NCI-H1436 (cell line): ENCODE measurements at places on chromosomes 11 and 22.

DNA sequence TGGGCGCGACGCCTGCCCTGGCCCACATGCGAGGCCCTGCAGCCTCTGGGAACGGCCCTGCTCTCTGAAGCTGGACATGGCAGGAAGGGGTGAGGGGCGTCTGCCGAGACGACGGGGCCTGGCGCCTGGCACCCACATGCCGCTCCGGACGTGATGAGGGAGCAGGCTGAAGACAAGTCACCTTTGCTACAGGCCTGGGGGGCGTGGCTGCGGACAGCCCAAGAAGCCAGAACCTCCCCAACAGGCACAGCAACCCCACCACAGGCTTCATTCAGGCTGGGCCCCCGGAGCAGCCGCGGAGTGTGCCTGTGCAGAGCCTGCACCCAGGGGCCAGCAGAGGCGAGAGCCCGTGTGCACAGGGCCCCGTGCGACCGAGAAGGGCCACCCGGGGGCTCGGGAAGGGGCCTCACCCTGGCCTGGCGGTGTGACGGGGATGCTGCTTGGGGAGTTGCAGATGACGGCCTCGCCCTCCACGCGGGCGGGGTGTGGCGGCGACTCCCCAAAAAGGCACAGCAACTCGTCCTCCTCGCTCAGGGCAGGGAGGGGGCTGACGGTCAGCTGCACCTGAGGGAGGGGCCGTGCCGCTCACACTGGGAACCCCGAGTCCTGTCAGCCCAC lies 16.6 kb upstream of the MAPK11 start:
- no peak for DNase-seq

GRCh38 chr11:27963370-27963769 lies 144.6 kb downstream of the KIF18A start:
- no peak for DNase-seq

DNA sequence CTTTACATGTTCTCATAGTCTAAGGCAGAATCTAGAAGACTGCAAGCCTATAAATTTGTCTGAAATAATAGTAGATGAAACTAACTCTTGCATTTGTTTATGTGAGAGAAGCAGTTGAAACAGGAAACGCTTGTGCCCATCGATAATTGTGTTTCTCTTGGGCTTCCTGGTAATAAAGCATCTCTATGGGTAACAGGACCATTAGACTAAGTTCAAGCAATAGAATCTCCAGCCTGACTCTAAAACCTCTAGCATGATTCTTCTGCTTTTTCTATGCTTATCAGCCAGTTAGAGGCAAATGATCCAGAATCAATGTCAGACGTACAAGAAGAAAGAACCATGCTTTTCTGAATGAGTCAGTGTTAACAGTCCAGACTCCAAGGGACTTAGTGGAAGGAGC lies 1734.4 kb downstream of the LRRC4C start:
- no peak for DNase-seq

DNA sequence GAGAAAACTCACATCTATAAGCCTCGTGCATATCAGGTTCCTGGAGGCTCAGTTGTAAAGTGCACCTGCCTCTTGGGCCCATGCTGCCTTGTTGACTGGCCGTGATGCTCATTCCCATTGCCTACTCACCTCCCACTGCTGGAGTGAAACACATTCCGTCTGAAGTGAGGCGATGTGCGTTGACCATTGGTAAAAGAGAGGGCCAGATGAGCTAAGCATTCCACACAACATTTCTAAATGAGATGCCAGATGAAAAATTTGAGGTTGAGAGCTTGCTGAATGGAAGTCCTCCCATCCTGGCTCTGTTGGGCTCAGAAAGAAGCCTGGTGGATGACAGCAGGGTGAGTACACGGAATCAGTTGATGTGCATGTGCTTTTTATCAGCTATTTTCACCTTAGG lies 8.6 kb upstream of the ADAMTS15 start:
- no peak for DNase-seq

DNA sequence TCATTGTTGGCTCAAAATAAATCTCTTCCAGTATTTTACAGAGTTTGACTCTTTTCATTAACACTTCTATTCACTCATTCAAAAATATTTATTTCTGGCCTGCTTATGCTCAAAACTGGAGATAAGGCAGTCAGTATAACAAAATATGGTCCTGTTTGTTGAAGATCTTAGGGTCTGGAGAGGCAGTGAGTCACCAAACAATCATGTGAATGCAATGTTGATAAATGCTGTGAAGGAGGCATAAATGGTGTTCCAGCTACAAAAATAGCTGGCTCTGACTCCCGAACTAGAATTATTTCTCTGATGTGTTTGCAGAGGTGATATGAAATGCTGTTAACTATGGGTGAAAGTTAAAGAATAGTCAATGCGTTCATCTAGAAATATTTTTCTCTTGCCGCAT lies 390.6 kb downstream of the AASDHPPT start:
- DNase-seq = no peak

GRCh38 chr22:30615543-30615954 lies 8.6 kb downstream of the TCN2 start:
- DNase-seq = no peak

GRCh38 chr22:21634844-21635243 lies 2.3 kb downstream of the CCDC116 start:
- DNase-seq = no peak

DNA sequence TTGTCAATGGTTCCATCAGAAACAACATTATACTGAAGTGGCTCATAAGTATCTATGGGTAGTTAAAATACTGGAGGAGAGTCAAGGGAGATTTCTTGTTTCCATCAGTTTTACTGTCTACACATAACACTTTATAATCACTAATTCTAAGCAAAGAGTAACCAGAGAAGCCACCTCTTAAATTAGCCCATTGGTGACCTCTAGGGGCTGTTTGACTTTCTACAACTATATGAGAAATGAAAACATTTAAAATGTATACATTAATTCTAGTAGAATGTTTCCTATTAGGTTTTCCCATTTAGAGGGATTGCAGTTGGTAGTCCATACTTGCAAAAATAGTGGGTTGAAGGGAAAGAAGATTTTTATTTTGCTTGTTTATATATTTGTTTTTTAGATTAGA lies 504.3 kb downstream of the FAM181B start:
- no peak for DNase-seq

- no peak for DNase-seq
Measured at GRCh38 chr11:19541521-19542049, 171.1 kb upstream of the NAV2 start.

GRCh38 chr22:18096823-18097222 lies 13.8 kb upstream of the TUBA8 start:
- no peak for DNase-seq

GRCh38 chr11:102234779-102235439 lies 82.4 kb upstream of the BIRC3 start:
- DNase-seq = no peak

- DNase-seq = no peak
Measured at GRCh38 chr11:128532572-128533091, 54.7 kb downstream of the ETS1 start.

DNA sequence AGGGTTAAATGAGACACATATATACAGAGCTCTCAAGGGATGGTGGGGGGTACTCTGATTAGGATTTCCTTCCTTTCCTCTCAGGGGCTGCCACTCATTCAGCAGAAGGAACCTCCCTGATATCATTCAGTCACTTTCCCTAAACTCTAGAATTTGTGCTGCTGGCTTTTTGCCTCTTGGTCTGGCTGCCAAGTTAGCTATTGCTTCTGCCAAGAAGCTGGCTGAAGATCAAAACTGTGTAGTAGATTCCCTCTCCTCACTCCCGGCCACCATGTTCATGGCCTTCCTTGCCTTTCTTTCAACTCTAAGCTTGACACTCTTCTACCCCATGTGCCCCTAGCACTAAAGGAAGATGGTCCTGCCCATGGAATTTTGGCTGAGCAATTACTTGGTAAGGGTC lies 18.7 kb downstream of the SLC6A5 start:
- DNase-seq = no peak

DNA sequence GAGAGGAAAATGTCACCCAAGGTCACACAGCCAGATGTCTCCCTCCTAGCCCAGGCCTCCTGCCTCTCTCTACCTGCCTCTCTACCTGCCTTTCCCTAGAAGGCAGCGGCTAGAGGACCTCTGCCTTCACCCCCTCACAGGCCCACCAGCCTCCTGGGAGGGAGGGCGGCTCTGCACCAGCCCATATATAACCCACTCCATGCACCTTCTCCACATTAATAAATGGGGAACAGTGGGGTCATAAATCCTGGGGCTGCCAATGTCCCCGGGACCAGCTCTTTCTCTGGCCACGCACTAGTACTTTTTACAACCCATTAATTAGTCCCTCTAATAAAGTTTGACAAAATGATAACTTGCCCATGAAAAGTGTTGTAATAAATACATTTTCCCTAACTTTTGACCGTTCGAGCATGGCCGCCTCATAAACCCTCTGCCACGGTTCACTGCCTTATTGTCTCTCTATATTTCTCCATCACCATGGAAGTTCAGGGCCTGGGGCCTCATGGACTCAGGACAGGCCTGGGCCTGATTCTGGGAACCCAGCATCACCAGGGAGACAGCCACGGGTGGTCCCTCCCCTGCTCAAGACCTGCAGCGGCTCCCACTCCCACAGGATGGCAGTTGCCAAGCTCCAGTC lies 102.1 kb downstream of the MN1 start:
- no peak for DNase-seq

DNA sequence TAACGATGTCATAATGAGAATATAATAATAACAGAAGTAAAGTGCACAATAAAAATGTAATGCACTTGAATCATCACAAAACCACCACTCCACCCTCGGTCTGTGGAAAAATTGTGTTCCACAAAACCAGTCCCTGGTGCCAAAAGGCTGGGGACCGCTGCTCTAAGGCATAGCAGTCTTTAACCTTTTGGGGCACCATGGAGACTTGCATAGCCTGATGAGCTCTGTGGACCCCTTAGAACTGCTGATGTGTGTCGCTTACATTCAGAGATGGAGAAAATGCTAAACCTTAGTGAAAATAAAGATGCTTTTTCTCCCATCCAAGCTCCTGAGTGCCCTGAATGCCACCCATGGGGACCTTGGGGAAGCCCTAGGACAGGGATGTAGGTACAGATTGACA lies 87.6 kb upstream of the SEPTIN5 start:
- no peak for DNase-seq

GRCh38 chr11:12723421-12724300 lies 49.4 kb downstream of the TEAD1 start:
- DNase-seq = no peak

DNA sequence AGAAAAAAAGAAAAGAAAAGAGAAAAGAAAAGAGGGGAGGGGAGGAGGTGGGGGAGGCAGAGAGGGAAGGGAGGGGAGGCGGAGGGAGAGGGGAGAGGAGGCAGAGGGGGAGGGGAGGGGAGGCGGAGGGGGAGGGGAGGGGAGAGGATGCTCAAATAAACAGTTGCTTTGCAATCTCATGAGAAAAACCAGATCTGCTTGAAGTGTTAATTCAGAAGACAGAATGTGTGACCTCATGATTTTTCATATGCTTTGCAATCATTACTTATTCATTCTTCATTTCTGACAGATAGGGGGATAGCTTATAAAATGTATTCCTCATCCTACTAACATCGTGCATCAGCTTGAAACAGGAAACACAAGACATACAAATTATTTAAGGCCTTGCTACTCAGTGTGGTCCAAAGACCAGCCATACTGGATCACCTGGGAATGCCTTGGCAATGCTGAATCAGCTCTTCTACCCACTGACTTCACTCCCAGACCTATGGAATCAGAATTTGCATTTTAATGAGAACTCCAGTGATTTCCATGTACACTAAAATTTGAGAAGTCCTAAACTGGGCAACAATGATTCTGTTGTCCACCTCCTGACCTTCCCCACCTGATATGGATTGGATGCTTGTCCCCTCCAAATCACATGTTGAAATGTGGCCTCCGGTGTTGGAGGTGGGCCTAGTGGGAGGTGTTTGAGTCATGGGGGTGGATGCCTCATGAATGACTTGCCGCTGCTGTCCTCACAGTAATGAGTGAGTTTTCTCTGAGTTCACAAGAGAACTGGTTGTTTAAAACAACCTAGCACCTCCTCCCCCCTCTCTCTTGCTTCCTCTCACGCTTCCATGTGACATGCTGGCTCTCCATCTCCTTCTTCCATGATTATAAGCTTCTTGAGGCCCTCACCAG lies 69.2 kb downstream of the CCDC34 start:
- DNase-seq = no peak

GRCh38 chr22:46453006-46453828 lies 84.2 kb downstream of the CELSR1 start:
- DNase-seq = no peak

- no peak for DNase-seq
Measured at GRCh38 chr11:1333091-1333772, 23.8 kb upstream of the TOLLIP start.

DNA sequence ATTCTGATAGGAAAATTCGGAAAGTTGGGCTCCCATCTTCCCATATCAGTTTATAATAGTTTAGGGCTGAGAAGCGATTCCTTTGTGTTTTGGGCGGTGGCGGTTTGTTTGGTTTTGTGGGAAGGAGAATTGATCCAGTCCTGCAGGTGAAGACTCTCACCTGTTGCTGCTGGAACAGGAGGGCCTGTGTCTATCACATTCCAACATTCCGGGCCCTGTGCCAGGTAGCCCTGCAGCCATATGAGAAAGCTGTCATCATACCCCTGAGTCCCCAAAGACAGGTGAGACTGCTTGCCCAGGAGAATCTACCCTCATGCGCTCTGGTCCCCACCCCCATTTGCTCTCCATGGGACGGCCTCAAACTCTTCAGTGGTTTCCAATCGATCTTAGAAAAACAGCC lies 62.1 kb downstream of the TRAF6 start:
- DNase-seq = no peak

DNA sequence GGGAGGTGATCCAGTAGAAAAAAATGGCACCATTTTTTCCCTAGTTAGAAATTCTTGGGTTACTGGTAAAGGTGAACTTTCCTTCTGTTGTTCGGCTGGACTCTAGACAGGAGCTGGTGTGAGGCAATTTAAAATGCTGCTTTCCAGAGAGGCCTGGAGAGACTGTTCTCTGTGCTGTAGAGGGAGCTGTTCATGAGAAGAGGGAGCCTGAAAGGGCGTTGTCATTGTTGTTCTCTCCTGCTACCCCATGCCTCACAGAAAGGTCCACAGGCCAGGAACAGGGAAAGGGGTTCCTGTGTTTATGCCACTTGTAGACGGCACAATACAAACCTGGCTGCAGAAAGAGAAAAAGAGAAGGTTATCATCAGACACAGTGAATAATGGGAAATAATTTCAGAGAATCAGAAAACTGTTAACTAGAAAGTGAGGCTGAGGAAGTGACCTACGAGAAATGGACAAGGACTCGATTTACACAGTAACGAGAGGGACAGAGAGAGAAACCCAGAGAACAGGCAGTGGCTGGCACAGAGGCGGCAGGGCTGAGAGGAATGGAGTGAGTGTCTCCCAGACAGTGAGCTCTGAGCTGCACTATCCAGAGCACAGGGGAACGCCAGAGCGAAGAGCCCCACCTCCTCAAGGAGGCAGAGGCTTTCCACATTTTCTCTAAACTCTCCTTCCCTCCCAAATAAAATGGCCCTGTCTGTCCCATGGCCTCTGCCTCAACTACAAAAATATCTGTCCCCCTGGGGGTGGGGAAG lies 109.2 kb downstream of the RRM1 start:
- no peak for DNase-seq

DNA sequence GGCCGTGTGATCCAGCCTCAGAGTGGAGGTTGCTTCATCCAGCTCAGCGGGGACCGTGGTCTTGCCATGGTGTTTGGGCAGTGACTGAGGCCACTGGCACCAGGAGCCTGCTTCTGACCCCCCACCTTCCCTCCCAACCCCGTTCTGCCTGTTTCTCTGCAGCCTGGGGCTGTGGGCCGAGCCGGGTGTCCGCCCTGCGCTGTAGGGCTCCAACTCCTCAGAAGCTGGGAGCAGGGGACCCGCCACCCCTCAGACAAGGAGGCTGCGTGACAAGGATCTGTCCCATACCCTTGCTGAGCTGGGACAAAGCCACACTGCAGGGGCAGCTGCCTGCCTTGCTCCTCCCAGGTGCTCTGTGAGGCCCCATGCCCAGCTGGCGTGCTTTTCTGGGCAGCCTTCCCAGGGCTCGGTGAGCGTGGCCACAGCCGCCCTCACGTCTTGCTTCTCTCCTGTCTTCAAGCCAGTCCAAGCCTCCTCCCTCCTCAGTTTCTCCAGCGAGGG lies 11.7 kb upstream of the ARFGAP3 start:
- DNase-seq = no peak
